ENCODE measurements at places on chromosomes 3 and 15.

- no peak for DNase-seq
Measured at GRCh38 chr3:168249205-168249549, 153.5 kb upstream of the GOLIM4 start.

DNA sequence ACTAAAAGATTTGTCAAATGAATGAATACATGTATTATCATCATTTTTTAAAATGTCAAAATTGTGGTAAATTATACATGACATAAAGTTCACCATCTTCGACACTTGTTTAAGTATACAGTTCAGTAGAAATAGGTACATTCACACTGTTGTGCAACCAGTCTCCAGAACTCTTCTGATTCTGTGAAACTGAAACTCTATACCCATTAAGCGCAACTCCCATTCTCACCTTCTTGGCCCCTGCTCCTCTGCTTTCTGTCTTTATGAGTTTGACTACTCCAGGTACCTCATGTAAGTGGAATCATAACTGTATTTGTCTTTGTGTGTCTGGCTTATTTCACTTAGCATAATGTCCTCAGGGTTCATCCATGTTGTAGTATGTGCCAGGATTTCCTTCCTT, 50.1 kb upstream of the KBTBD8 start:
- no peak for DNase-seq

DNA sequence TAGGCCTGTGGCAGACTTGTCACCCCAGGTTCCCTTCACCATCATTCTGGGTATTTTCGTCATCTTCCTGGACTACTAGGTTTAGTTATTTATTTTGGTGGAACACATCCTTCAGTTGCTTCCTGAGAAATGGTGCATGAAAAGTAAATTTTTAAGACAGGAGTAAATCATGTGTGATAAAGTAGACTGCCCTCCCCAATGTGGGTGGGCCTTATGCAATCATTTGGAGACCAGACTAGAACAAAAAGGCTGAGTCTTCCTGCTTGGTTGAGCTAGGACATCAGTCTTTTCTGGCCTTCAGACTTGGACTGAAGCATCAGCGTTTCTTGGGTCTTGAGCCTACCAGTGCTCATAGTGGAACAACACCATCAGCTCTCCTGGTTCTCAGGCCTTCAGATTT, 50.7 kb upstream of the SLC2A2 start:
- no peak for DNase-seq

- DNase-seq = no peak
Measured at GRCh38 chr3:109643590-109643989, 306.2 kb upstream of the DPPA4 start.

GRCh38 chr15:43777267-43777914, 625 bp upstream of the ELL3 start:
- DNase-seq = peak; percentile 90

- DNase-seq = no peak
Measured at GRCh38 chr3:177441276-177441812, 244.1 kb upstream of the TBL1XR1 start.

GRCh38 chr15:80732167-80732566, 37.1 kb downstream of the ABHD17C start:
- no peak for DNase-seq

- DNase-seq = no peak
Measured at GRCh38 chr3:10381336-10381735, 60.4 kb upstream of the SEC13 start.

DNA sequence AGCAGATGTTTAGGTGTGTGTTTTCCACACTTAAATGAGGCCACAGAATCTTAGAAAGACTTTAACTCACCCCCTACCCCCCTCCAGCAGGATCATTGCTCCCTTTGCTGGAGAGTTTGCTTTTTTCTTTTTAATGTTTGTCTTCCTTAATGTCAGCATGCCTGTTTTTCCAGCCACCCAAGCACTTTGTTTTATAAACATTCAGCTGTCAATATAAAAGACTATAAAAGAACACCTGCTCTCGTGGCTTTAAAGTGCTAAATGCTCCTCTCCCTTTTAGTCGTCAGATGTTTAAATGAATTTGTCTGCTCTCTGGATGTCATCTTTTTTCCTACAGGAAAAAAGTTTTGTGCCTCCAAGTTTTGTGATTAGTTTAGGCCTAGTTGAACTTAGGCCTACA, 61.7 kb downstream of the SIDT1 start:
- DNase-seq = no peak

DNA sequence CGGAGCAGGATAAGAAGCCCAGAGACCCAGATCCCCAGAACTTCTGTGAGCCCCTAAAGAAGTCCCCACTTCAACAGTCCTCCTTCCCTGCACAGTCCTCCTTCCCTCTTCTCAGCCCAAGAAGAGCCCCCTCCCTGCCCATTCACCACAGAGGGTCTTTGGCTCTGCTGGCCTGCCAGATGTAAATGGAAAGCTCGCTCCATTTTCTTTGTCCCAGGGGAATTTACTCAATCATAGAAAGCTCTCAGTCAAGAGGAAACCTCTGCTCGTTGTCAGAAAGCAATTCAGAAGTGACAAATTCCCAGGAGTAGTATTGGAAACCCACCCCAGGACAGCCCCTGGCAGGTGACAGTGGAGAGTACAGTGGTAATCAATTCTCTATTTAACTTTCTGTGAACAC, 105.5 kb upstream of the SMAD3 start:
- no peak for DNase-seq

- no peak for DNase-seq
Measured at GRCh38 chr3:52781741-52782140, 4.3 kb downstream of the ITIH1 start.

- no peak for DNase-seq
Measured at GRCh38 chr15:43523646-43524045, 6.2 kb downstream of the MAP1A start.

GRCh38 chr15:70492240-70493177, 270.8 kb downstream of the UACA start:
- DNase-seq = peak; percentile 90

GRCh38 chr15:82648257-82649103, 1.3 kb upstream of the CPEB1 start:
- no peak for DNase-seq

- DNase-seq = no peak
Measured at GRCh38 chr15:29517829-29518228, 248.2 kb upstream of the NSMCE3 start.

DNA sequence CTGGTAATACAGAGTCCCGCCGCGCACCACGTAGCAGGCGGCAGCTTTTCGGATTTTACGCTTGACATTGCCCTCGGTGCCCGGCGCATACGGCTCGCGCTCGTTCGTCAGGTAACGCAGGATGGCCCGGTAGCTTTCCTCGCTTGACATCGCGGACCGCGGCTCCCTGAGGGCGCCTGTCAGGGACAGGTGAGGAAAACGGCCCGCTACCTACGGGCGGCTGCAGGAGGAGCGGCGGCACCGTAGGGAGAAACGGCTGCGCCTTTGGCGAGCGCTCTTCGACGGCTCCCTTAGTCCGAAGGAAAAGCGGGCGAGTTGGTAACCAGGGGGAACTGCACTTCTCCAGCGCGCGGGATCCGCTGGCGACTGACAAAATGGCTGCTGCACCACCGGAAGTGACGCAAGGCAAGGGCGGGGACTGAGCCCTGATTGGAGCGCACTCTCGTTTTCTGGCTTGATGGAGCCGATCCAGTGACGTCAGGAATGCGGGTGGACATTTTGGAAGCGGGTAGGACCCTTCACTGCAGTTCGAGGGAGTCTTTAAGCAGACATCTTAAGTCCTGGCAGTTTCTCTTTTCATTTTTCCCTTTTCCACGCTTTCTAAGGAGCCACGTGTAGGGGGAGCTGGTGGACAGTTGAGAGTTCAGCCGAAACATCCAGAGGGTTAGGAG, at the start of gene ZBTB11:
Gene ZBTB11 (minus strand): TSS at position 368 of the 671 bp plus-strand sequence. CDS start 218 bp downstream, at position 150.
- peak; percentile 99 for DNase-seq

- no peak for DNase-seq
Measured at GRCh38 chr15:75834021-75834420, 9.2 kb upstream of the UBE2Q2 start.

- no peak for DNase-seq
Measured at GRCh38 chr15:32953533-32953910, 235.7 kb downstream of the GREM1 start.

GRCh38 chr15:72365844-72366243, 10.0 kb downstream of the HEXA start:
- no peak for DNase-seq

GRCh38 chr3:113773381-113773780, 26.5 kb downstream of the ATP6V1A start:
- DNase-seq = no peak

DNA sequence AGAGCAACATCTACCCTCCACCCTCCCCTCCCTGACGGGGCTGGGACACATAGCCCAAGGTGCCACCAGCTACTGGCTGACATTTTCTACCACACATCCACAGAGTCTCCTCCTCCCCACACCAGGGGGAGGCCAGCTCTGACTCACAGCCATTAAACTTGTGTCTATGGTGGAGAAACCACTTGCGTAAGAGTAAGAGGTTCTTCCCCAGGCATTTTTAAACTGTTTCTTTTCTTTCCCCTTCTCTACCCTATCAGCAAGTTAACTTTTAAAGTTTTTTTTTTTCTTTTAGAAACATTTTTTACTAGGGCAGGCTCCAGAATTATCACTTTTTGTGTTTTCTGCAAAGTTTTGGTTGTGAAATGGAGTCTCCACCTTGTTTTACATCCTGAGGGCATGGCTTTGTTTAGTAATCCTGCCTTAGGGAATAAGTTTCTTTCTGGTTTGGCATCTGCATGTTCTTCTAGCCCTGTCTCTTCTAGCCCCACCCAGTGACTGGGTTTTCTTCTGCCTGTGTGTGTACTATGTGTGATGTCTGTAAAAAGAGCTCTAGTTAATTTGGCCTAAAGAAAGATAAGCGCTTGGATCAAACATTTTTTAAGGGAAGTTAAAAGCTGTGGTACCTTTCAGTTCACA, 148.8 kb upstream of the GADL1 start:
- no peak for DNase-seq

DNA sequence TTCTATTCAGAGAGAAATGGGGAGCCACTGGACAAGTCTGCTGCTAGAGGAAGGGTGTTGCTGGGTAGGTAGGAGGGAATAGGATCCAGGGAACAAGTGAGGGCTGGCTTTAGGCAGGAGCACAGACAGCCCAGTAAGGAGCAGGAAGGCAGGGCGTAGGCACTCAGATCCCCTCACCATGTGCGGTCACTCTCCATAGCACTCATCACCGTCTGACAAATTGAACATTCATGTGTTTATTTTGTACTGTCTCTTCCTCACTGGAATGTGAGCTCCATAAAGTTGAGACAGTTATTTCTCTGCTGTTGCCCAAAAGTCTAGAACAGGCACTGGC, 24.2 kb upstream of the LRRC34 start:
- DNase-seq = no peak

DNA sequence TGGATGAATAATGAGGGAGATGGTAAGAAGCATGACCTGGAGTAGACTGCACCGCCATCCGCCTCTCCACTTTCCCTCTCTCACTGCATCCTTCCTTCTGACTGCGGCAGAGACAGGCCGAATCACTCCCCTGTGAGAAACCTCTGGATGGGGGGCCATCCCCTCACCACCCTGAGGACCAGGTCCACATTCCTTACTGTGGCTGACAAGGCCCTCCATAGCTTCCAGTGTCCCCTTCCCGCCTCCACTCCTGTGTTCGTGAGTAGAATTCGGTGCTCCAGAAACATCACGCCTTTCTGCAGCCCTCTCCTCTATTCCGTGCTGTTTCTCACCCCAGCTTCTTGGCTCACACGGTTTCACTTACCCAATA, 2.8 kb downstream of the PIGZ start:
- no peak for DNase-seq

DNA sequence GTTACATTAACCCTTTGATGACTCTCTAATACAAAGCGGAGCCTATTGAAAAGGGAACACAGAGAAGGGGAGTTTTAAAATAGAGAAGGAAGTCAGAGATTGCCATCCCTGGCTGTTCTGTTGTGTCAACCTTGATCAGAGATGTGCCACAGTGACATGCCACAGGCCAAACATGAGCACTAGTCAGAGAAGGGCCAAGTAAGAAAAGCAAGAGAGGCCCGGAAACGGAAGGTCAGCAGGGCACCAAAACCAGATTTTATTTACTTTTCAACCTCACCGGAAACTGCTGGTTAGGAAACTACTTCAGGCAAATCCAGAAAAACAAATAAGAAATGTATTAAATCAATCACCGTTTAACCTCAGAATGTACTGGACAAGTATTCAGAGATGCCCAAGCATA, 171.8 kb downstream of the ALCAM start:
- no peak for DNase-seq

- no peak for DNase-seq
Measured at GRCh38 chr3:48222616-48223513, at the start of gene CAMP. Gene CAMP, plus strand, starts transcription at chr3:48223495. Its CDS starts 17 bp downstream, at chr3:48223512.

DNA sequence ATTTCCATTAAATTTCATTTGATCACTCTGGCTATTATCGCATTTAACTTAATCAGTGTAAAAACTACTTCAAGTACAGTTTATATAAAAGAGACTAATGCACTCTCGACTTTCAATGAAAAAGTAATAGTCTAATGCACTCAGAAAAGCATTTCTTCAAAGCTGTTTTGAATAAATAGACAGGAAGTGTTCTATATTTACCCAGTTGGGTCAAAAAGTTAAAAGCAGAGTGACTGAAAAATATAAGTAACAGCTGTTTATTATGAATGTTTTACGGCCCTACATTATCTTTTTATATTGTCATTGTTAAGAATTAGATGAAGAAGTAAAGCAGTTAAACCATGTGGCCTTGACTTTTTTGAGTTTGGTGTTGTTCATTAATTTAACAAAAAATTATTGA, 391.8 kb downstream of the ZPLD1 start:
- DNase-seq = no peak

DNA sequence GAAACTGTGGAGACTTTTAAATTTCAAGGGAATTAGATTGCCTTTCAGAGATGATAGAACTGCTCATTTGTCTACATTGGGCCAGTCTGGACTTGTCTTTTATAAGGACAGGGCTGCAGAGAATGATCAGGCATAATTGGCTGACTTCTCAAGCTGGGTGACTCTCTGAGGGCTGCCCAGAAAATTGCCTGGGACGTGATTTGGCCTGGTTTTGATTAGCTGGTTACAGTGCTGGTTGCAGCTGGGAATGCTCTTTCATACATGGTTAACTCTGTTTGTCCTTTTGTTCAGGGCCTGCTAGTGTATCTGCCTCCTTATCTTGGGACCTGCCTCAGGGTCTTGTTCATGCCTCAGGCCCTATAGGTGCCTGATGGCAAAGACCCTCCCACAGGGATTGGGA, 245.6 kb downstream of the CLSTN2 start:
- no peak for DNase-seq

- no peak for DNase-seq
Measured at GRCh38 chr15:64690008-64690407, 85.4 kb downstream of the RBPMS2 start.

GRCh38 chr15:42825599-42825998, 88.7 kb upstream of the CDAN1 start:
- no peak for DNase-seq

Measured in stimulated activated naive CD8-positive, alpha-beta T cell treated with anti-CD3 and anti-CD28 coated beads, Interleukin-15, amount 100 ng/mL, for 72 hours (primary cell).